ENCODE measurements at places on chromosomes 12 and 14. TPM values are rescaled to one million over a fixed set of nuclear protein-coding genes. Genes with fewer than 3 reads are reported as not detected.

KCNH3 gene
- total RNA-seq: 5.2 TPM

C12orf50 gene
- total RNA-seq: not detected

BRAP gene
- total RNA-seq: 18.9 TPM

ADAMTS20 gene
- 0.03 TPM for total RNA-seq

CYP46A1 gene
- total RNA-seq: not detected

DIO2 gene
- 0.90 TPM for total RNA-seq

MIS18BP1 gene
- 42.8 TPM for total RNA-seq

LRP6 gene
- 21.2 TPM for total RNA-seq

DAO gene
- not detected for total RNA-seq

NGB gene
- not detected for total RNA-seq

CELA1 gene
- total RNA-seq: not detected

BCAT1 gene
- total RNA-seq: 90.0 TPM

IFI27 gene
- 8.4 TPM for total RNA-seq

OR6C2 gene
- total RNA-seq: not detected

AICDA gene
- total RNA-seq: not detected

All from HT1080 (cell line).